ENCODE measurements at places on chromosomes 12 and 14. TPM values are rescaled to one million over a fixed set of nuclear protein-coding genes. Genes with fewer than 3 reads are reported as not detected.

The HRK gene
- polyA plus RNA-seq = not detected

The KRT78 gene
- not detected for polyA plus RNA-seq

The ALG10B gene
- polyA plus RNA-seq = 6.9 TPM

The KRT6A gene
- polyA plus RNA-seq = not detected

The TAS2R30 gene
- 0.15 TPM for polyA plus RNA-seq

The NYNRIN gene
- 10.1 TPM for polyA plus RNA-seq

The WNT5B gene
- 38.7 TPM for polyA plus RNA-seq

The FOXA1 gene
- 0.04 TPM for polyA plus RNA-seq

The DIO3 gene
- polyA plus RNA-seq = not detected

All from BJ (cell line).